ENCODE measurements at places on chromosomes 1 and 21.

DNA sequence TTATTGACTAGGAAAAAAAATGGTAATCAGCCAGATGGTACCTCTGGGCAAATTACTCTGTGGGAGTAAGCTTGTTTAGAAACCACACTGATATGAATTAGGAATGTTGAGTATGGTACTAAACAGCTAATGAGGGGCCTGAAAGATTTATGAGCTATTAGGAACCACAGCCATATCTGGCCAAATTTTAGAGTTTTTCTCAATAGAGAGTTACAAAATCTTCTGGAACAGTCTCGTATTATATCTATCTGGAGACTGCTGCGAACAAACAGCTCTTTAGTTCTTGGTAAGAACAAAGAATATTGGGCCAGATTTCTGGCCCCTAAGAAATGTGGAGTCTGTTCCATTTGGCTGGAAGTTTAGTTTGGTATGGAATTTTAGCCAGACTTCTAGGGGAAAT is 4.9 kb upstream of the PODN start:
- DNase-seq, result no peak

DNA sequence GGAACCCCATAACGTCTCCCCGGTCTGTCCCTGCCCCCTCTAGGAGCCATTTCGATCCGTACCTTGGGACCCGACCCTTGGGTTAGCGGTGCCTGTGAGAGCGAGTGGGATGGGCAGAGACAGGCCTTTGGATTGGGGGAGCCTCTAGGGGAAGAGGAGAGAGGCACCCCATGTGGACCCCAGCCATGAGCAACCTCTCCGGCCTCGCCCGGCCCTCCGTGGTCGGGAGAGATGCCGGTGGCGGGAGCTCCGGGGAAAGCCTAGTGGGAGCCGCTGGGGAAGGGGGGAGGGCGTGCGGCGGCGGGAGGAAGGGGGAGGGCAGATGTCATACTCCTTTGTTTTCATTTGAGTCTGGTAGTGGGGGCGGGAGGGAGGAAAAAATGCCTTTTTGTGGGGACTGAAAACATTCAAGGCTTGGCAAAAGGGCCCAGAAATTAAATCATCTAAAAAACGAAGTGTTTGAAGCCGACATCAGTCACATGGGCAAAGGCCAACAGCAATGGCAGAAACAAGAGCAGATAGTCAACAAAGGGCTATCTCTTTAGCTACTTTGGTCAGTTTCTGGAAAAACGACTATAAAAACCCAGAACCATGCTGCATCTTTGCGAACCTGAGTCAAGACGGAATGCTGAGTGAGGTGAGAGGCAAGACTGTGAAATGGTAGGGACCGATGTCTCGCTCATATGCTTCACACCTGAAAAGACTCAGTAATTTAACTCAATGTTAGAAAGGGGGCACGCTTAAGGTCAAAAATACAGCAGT is 758 bp downstream of the PTBP2 start:
- DNase-seq, result peak; percentile 69

- peak; percentile 60 for DNase-seq
Observed at GRCh38 chr21:33230545-33231324, 997 bp downstream of the IFNAR2 start.

- DNase-seq, result no peak
Observed at GRCh38 chr1:9589719-9590157, 1.0 kb downstream of the TMEM201 start.

- DNase-seq, result no peak
Observed at GRCh38 chr1:59543211-59543668, 246.3 kb downstream of the FGGY start.

GRCh38 chr1:43452789-43453441 is 816 bp downstream of the HYI start:
- no peak for DNase-seq

GRCh38 chr1:209455145-209455544 is 128.4 kb upstream of the CAMK1G start:
- DNase-seq, result no peak

DNA sequence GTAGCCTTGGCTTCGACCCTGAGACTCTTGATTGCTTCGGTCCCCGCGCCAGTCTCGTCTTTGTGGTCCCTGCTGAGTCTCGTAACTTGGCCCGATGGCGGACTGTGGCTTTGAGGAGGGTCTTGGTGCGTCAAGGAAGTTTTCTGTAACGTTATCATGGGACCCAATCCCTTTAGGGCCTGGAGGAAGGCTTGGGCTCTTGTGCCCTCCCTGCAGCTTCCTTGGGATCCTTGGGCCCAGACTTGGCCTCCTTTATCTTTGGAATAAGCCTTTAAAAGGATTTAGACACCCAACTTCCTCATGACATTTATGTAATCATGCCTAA is 371 bp downstream of the ZMPSTE24 start:
- DNase-seq, result no peak

Measured in GM13977 (cell line).